Ovary (tissue), 10 donors: ENCODE measurements at places on chromosomes 12 and 14. TPM values are rescaled to one million over a fixed set of nuclear protein-coding genes. Genes with fewer than 3 reads are reported as not detected.

- no peak for DNase-seq
These were observed 458.0 kb upstream of the ATP2B1 start for GRCh38 chr12:90166671-90167070.

DNA sequence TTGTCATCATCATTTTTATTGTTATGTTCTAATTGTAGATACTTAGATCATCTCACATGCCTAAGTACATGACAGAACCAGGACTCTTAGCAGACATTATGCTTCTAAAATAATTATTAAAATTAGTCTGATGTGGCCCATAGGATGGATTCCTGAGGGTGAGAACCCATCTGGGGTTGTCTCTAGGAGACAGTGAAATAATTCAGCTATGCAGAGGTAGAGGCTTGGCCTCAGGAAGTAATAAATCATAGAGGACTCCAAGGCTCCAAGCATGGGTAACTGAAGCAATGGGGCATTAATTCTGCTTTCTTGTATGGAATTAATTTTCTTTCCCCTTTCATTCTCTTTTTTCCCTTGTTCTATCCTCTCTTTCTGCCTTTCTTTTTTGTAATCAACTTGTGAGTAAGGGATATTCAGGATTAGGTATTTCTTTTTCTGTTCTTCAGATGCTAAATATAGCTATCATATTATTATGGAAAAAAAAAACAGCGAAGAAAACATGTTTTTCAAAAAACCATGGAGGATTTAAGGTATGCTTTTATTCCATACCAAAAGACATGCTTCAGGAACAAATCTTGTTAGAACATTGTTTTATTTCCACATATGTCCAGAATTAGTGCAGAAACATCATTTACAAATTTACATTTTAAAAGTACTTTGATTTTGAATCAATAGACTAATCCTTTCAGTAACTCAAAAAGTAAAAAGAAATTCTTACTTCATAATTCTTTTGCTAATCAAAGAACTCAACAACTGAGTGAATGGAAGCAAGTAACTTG, 263.2 kb downstream of the TRHDE start:
- DNase-seq = no peak

DNA sequence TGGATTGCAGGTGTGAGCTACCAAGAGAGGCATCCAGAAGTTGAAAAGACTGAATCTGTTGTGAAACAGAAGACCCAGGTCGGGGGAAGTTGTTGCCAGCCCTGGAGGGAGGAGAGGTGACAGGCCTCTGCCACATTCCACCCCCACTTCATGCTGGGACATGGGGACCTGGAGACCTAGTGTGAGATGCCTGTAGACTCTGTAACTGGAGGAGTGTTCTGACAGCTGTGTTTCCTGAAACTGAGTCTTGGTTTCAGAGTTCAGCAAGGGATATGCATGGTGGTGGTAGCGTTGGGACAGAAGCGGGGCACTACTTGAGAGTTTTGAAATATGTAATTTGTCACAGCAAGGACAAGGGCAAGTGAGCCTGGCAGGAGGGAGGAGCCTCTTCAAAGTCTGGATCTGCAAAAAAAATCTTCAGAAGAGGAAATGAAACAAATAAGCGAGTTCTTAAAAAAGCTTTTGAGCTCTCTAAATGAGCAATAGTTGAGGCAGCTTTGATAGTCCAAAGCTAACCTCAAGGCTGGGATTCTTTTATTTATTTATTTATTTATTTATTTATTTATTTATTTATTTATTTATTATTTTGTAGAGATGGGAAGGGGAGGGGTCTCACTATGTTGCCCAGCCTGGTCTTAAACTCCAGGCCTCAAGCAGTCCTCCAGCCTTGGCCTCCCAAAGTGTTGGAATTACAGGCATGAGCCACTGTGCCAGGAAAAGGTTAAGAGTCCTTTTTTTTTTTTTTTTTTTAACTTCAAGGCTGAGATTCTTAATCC, 58.9 kb upstream of the EEA1 start:
- no peak for DNase-seq

- no peak for DNase-seq
These were observed 235.5 kb downstream of the NELL2 start for GRCh38 chr12:44640427-44641190.

DNA sequence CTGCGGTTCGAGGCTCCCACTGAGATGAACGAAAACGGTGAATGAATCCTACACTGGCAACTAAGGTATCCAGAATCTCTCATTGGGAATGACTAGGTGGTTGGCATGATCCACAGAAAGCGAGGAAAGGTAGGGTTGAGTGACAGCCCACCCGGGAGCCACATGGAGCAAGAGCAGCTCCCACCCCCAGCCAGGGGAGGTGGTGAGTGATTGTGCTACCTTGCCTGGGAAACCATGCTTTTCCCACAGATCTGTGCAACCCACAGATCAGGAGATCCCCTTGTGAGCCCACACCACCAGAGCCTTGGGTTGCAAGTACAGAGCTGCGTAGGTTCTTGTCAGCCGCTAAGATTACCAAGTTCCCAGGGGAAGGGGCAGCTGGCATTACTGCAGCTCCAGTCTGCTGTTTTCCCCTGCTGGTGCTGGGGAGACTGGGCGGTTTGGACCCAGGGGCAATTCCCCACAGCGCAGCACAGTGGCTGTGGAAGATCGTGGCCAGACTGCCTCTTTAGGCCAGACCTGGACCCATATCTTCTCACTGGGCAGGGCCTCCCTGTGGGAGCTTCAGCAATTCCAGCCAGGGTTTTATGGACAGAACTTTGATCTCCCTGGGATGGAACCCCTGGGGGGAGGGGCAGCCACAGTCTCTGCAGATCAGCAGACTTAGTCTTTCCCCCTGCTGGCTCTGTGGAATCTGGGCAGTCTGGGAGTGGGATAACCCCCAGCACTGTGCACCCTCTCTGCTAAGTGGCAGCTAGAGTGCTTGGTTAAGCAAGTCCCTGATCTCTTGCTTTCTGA, 44.6 kb upstream of the PPP4R3A start:
- no peak for DNase-seq

- no peak for DNase-seq
These were observed 42.8 kb upstream of the NUAK1 start for GRCh38 chr12:106181401-106182114.

DNA sequence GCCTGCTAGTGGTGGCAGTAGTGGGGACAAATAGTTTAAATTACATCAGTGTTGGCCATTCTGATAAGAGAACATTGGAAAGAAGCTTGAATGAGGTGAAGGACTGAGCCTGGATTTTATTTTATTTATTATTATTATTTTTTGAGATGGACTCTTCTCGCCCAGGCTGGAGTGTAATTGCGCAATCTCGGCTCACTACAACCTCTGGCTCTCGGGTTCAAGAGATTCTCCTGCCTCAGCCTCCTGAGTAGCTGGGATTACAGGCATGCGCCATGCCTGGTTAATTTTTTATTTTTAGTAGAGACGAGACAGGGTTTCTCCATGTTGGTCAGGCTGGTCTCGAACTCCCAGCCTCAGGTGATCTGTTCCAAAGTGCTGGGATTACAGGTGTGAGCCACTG, 739.4 kb downstream of the AACS start:
- no peak for DNase-seq

- DNase-seq = no peak
These were observed 48.4 kb downstream of the LTBP2 start for GRCh38 chr14:74563586-74564159.

DNA sequence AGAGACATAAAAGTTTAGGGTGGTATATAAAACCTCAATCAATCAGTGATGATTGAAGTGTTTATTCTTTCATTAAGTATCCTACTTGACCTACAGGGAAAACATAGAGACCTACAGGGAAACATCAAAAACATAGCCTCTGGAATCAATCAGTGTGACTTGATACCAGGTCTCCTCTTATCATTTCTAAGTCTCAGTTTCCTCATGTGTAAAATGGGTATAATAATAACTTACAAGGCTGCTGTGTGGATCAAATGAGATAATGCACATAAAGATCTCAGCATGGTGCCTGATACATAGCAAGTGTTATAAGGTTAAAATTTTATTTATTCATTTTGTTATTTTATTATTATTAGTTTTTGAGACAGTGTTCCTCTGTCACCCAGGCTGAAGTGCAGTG, 22.2 kb upstream of the GNPTAB start:
- DNase-seq = no peak

The DIO3 gene
- total RNA-seq = 11.4 TPM

The PDE3A gene
- total RNA-seq = 7.2 TPM

The LBHD2 gene
- total RNA-seq = not detected

The TAS2R9 gene
- not detected for total RNA-seq

The GLIPR1L1 gene
- not detected for total RNA-seq
